Fibroblast of upper back skin (primary cell): ENCODE measurements at places on chromosomes 2 and 18.

DNA sequence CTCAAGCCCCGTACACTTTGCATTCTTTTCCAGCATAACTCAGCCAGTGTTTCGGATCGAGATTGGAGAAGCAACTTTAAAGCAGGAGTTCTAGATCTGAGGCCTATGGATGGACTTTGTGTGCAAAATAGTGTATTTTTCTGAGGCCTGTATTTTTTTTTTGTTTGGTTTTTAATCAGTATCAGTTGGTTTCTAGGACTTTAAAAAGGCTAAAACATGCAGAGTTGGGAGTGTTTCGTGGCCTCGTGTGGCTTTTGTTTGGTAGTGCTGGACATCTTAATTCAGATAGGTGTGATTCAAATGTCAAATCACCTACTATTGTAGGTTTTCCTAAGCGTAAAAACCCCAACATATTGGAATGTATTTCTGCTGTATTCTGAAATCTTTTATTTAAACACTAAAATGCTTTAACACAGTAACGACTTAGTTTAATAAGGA is 282 bp upstream of the PUS10 start:
- DNase-seq: no peak

DNA sequence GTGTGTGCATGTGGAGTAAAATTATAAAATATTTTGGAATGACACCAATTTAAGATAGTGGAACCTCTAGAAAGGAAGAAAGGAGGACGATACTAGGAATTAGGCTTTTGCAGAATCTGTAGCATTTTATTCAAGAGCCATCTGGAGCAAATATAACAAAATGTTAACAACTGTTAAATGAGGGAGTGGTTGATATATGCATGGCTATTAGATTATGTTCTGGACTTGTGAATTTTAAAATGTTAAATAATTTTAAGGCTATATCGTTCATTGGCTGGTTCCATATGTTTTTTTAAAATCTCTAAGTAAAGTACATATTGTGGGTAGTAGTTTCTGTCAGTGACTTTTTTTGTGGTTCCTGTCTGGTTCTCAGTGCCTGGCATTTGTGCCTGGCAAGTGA is 123.2 kb downstream of the PKP4 start:
- no peak for DNase-seq

DNA sequence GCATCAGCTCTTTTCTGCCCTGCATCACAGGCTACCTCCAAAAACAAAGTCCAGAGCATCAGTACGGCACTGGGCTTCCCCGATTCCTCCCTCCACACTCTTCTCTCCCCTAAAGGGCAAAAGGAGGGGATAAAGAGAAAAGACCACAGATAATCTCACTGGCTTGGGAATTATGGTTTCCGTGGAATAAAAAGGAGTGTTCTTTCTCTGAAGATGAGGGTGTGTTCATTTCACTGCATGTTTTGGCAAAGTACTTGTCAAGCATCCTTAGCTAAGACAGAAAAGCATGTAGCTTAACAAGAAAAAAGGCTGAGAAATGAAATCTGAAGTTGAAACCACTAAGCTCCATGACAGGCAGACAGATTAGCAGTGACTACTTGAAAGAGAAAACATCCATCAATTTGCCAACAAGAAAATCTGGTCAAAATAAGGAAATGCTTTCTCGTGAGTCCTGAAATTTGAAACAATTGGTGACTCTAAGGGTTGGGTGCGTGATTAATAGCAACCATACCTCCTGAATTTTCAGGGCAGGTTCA is 20.6 kb upstream of the DSG3 start:
- no peak for DNase-seq

DNA sequence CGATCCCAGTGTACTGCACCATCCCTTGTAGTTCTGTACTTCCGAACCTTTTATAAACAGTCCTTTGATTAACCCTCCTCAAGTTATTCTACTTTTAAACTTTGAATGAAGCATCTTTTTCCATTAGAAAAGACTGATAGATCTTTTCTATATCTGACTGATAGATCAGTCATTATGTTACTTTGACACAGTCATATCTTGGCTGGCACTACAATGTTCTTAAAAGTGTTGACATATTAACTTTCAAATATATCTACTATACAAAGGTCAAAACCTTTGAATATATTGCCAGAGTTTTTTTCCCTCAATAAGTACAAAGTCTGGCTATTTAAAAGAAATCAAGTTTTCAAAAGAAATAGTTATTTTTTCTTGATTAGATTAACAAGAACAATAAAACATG is 35.4 kb upstream of the NABP1 start:
- DNase-seq: no peak

GRCh38 chr2:25757906-25758305 is 84.5 kb upstream of the DTNB start:
- DNase-seq: no peak
